Mesothelial cell of epicardium (in vitro differentiated cells): ENCODE measurements at places on chromosomes 7 and 10.

- DNase-seq = no peak
Measured at GRCh38 chr10:94902570-94902969, 35.9 kb upstream of the CYP2C9 start.

GRCh38 chr10:42933448-42934340, 143.2 kb upstream of the RET start:
- no peak for DNase-seq

- DNase-seq = no peak
Measured at GRCh38 chr10:6300106-6300783, 97.5 kb downstream of the PFKFB3 start.

DNA sequence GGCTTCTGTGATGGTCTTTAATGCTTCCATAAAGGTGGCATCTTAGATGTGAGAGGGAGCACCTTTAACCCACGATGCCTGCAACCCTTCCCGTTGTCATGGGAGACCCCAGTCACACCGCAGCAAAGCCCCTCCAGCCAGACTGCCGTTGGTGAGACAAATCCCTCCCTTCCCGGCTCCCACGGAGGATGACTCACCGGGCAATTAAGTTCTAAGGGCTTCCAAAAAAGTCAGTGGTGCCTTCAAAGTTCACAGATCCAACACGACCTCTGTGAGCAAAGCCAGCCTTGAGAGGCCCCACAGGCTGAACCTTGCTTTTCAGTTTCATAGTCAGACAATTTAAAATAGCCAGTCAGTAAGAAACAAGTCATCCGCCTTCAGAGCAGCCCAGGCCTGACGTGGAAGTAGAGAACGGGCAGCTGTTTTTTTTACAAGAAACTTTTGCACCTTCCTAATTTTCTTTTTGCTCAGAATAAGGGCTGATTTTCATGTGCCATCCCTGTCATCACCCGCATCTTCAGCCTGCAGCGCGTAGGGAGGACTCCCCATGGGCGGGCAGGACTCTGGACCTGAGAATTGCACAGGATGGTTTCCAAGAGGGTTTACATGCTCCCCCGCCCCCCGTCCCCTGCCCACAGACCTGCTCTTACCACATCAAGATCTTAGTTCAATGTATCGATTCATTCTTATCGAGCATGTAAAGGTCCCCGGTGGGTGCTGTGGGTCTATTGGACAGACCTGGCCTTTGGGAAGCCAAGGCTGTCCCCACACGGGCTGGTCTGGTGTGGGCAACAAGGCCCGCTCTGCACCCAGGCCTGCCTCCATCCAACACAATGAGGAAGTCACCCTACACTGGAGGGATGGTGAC, 333.9 kb downstream of the DNAJB6 start:
- no peak for DNase-seq

GRCh38 chr7:110386913-110387312, 704.0 kb upstream of the LRRN3 start:
- DNase-seq = no peak

DNA sequence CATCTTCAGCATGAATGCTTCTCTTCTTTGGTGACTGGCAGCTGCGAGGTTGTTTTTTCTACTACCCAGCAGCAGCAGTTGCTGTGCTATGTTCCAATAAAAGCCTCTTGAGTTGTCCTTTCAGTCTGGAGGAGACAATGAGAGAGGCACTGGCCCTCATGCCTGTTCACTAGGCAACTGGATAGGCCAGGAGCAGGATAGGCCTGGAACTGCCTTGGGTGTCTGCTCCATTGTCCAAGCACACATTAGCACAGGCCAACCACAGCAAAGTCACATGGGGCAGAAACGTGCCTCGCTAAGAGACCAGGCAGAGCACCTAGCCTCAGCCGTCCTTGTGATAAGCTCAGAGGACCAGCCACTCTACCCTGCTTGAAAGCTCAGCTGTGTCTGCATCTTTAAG, 76.9 kb upstream of the PDCD4 start:
- no peak for DNase-seq

GRCh38 chr10:80504158-80504811, 33.4 kb upstream of the SH2D4B start:
- no peak for DNase-seq

DNA sequence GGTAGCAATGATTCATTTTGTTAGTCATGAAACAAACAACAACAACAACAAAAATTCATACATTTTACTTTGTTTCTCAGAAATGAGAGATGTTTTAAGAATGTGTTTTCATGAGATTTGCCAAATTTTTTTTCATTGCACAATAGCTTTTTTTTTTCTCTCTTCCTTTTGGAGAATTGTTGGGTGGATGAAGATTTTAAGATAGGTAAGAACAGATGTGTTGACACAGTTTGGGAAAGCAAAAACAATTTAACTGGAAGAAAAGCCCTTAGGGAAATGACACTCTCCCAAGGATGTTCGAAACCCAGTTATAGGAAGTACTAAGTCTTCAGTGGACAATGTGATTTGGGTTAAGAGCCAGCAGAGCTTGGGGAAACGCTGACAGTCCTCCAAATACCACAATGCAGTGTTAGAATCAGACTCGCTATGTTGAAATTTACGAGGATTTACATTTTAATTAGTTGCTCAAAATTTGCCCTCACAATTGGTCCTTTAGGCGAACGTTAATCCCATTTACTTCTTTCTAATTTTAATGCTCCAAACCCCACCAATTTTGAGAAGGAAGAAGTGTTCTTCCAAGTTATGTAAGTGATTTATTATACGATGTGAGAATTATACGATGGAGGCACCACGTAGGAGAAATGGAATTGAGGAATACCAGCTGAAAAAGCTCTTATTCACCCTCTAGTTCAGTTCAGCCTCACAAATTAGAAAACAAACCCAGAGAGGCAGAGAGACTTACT, 61.2 kb downstream of the HHEX start:
- DNase-seq = no peak

GRCh38 chr7:101936223-101936610, 118.8 kb downstream of the CUX1 start:
- no peak for DNase-seq

DNA sequence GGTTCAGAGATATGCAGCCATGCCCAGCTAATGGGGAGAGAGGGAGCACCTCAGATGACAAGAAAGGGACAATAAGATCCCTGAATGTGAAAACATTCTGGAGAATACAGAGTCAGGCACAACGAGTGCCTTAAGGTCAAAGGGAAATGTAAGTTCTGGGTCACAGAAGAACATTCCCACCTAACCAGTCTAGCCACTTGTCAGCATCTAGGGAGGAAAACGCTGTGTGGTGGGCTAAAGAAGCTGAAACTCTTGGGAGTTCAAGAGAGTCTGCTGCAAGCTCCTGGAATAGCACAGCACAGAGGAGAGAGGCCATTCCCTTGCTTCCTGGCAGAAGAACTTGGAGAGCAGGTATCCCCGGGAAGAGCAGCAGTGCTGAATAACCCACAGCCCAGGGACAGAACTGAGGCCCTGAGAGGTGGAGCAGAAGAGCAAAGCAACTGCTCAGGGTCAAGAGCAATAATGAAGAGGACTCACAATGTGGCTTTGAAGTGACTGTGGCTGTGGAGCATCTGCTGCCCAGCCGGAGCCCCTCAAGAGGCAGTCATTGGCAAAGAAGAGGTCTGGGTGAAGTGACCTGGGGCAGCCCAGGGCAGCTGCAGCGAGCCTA, 182.3 kb downstream of the NPSR1 start:
- DNase-seq = no peak

DNA sequence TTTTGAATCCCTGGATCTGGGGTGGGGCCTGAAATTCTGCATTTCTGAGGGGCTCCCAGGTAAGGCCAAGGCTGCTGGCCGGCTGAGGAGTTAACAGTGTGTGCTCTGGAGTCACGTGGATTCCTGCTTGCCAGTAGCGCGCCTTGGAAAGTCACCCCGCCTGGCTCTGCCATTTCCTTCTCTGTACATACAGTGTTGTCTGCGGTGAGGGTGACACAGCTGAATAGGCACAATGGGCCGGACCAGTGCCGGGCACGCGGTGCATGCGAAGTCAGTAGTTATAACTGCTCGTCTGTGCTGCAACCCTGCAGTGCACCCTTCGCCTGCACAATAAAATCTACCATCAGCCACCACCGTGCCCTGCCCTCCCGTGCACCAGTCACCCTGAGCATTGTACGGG, 68.0 kb upstream of the EEPD1 start:
- no peak for DNase-seq

- no peak for DNase-seq
Measured at GRCh38 chr7:105677817-105678573, 96.7 kb upstream of the EFCAB10 start.

- DNase-seq = no peak
Measured at GRCh38 chr10:12470719-12471118, 121.4 kb downstream of the CAMK1D start.

DNA sequence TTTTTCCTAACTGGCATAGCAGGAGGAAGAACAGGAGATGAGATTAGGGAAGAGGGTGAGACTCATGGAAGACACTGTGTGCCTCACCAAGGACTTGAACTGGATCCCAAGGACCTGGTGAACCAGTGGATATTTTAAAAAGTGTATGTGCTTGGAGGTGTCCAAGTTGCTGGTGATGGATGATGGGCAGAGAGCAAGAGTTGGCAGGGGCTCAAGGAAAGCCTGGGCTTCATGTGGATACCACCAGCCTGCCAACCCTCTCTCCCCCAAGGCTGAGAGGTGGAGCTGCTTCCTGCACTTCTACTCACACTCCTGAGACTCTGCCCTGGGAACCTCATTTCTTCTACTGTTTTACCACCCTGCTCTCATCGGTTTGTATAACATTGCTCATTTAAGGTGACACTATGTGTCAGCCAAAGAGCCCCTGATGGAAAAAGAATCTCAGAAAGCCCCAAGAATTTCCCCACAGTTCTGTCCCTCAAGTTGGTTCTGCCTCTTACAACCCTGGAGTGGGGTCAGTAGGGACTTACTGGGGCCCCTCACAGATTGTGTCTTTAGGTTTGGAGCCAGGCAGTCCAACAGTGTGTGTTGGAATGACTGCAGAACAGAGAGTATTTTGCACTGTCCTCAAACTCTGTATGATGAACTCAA, 56.2 kb upstream of the PDCD4 start:
- no peak for DNase-seq

DNA sequence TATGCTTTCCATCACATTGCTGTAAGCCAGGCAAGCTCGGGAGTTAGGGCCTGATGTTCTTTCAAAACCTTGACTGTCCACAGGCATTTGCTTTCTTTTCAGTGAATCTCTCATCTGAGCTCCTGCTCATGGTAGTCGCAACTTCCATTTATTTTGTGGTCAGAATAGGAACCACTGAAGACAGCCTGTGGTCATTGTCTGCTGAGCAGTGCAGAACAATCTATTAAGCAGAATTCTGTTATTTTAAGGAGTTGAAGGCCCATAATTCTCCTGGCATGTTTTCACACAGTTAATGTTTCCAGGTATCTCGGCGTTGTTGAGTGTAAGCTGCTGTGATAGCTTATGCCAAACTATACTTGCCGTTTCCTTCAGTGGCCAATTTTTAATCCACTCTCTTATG, 491.1 kb upstream of the AKR1E2 start:
- DNase-seq = no peak

- no peak for DNase-seq
Measured at GRCh38 chr10:131781076-131781475, 119.7 kb upstream of the PPP2R2D start.

- DNase-seq = no peak
Measured at GRCh38 chr10:78215645-78216044, 182.0 kb downstream of the RPS24 start.

DNA sequence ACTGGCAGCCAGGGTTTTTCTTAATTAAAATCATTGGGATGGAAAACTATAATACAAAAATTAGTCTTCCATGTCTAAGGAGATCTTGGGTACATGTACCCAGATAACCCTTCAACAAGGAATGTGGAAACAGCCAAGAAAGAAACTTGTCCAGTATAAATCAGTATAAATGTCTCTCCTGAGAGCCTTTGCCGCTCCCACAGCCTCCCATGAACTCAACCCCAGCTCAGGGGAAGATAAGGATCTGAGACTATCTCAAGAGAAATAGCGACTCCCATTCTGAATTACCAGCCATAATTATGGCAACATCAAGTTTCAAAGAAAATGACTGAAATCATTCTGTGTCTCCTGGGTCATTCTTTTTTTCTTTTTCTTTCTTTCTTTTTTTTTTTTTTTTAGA, 32.6 kb upstream of the AFAP1L2 start:
- DNase-seq = no peak

DNA sequence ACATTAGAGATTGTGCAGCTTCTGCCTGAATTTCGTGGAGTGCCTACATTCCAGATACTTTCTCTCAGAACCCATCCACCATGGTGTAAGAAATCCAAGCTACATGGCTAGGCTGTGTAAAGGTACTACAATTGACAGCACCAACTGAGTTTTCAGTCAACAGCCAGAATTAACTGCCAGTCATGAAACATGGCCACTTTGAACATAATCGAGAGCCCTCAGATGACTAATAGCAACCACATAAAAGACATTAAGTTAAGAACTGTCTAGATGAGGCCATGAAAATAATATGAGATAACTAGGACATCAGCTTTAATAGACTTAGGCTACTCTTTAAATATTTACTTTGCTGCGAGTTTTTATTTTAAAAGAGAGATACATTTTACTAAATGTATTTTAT, 1106.8 kb upstream of the LRRTM3 start:
- no peak for DNase-seq

DNA sequence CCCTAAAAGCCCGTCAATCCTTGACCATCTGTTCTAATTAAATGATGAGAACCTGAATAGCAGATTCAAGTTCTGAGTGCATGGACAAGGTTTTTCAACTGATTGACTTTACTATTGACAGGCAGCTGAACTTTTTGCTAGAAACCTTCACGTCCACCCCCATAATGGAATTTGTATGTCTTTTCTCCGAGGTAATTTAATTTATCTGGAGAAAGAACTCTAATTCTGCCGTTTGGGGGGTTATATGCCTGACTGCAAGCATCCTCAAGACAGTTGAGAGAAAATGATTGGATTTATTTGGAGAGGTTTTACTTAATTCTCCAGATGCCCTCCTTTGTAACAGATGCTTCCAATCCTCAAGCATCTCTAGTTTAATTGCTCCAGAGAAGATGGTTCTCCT, 1053.4 kb upstream of the AUTS2 start:
- no peak for DNase-seq

- no peak for DNase-seq
Measured at GRCh38 chr10:23293145-23293724, 51.4 kb downstream of the C10orf67 start.

DNA sequence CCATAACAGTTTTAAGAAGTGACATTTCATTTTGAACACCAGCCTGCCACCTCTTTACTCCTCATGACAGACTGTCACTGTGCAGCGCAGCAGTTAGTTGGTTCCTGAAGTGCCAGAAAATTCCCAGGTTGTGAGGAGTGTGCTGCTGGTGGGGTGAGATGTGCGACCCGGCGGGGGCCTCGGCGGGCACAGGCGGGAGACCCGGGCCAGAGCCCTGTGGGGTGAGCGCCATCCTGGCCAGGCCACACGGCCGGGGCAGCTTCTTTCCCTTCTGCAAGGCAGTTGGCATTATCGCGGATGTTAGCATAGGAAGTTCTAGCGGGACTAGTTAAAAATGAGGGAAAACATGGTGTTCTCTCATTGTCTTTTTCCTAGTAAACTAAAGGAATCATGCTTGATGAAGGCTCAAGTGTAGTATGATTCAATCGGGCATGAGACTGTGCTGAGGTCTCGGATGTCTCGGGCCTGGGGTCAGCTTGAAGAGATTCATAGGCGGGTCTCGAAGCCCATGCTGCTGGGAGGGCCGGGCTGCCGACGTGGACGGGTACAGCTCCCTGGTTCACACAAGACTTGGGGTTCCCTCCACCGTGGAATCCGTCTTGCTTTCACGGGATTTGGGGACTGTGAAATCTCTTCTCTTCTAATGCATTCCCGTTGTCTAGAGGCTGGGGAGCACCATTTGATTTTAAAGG, 56.1 kb downstream of the MGMT start:
- no peak for DNase-seq
